Inflammatory macrophage treated with lipopolysaccharide for 1 hour (primary cell): ENCODE measurements at places on chromosomes 2 and 18.

- no peak for DNase-seq
Measured at GRCh38 chr2:85763831-85764230, 10.0 kb downstream of the ATOH8 start.

DNA sequence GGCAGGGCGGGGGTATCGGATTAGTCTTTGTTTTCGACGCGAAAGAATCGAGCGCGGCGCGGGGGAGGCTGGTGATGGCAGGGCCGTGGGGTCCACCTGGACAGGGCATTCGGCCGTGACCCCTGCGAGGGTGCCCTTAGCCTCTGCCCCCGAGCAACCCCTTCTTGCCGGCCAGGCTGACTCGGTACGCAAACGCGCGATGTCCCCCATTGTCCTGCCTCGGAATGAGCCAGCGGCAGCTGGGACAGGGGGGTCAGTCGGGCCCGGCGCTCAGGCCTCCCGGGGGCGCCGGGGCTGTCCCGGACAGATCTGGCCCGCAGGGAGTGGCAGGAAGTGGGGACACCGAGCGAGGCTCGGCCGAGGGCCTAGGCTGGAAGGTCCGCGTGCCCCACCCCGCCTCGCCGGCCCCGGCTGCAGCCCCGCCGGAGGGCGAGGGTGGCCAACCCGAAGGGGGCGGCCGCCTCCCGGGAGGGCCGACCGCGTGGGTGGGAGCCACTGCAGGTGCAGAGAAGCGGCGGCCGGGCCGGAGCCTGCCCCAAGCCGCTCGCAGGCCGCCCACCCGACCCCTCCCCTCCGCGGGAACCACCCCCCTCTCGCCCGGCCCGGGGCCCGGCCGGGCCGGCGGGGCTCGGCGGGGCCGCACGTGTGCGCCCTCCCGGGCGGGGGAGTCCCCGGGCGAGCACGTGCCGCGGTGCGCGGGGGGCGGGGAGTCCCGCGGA, at the start of gene TET3:
TSS of gene TET3 (plus strand) at position 708 of the 719 bp plus-strand sequence. CDS start 1,494 bp downstream, outside the sequence.
- no peak for DNase-seq

- DNase-seq: peak; percentile 59
Measured at GRCh38 chr18:35029770-35030169, 11.4 kb upstream of the MAPRE2 start.

DNA sequence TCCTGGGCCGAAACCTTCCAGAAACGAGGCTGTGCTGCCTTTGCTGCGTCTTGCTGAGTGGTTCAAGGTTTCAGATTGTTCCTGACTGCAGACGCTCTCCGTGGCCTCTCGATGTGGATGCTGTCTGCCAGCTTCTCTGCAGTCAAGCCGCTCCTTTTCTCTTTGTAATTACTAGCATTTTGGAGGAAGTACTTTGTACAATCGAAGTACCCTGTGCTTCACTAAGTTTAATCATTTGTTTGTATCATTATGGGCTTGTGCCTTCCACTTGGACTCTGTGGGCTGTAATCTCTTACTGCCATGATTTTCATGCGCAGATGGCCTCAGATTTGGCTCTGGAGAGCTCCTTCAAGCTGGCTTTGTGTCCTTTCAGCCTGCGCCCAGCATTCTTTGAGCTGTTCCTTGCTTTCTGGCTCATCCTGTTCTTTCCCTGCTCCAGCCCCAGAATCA, 49.3 kb downstream of the TRAF3IP1 start:
- no peak for DNase-seq

GRCh38 chr2:162327134-162327769, 8.8 kb upstream of the IFIH1 start:
- no peak for DNase-seq

DNA sequence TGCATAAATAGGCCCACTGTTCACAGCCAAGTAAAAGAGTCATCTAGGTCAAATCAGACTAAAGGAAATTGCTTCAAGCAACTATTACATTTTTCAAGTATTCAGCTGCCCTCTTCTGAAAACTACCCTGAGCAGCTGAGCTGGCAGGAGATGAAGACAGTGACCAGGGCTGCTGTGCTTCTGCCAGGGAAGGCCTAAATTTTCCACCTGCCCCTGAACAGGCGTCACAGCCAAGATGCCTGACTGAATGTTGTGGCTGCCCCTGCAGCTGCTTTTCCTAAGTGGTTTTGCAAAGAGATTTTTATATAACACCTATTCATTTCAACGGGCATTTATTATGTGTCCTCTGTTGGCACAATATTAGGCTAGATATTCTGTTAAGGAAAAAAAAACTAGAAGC, 96.7 kb upstream of the RPE start:
- no peak for DNase-seq

DNA sequence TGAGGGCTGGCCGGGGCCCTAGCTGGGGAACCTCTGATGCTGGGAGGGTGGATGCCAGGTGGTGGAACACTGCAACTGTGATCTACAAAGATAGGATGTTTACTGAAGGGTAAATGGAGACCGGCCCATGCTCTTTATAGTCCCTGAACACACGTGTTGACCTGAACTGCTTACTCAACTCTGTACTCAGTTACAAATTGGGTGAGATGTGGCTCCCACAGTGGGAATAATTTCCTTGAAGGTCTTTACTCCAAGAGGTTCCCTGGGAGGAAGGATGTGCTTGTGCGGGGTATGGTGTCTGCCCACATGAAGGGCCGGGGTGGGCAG, 254.1 kb downstream of the PRKCE start:
- no peak for DNase-seq

GRCh38 chr2:5618271-5618670, 73.9 kb upstream of the SOX11 start:
- DNase-seq: no peak

GRCh38 chr18:43148231-43148630, 32.7 kb upstream of the RIT2 start:
- no peak for DNase-seq

GRCh38 chr18:59358414-59358711, 702 bp downstream of the LMAN1 start:
- no peak for DNase-seq

DNA sequence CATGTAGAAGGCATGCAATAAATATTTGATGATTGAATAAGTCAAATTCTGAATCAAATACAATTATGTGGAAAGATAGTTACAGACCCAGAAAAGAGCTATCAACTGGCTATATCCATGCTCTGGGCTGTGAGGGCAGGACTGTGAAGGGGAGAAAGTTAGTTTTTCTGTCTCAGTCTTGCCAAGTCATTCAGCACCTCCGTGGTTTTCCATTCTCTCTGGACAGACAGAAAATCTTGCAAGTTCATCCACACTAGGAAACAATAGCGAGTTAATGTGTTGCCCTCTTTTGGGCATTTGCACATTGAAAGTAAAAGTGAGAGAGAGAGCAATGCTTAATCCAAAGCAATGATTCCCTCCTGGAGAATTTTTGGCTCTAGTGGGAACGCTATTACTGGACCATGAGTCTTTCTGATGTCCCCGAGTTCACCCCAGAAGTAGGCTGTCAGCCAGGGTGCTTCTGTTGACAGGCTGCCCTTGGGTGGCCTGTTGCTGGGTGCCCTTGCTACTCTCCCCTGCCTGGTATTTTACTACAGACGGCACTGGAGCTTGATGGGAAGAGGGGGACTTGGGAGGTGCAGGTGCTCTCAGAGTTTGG, 238.3 kb downstream of the LOXHD1 start:
- no peak for DNase-seq

GRCh38 chr2:241354668-241355658, 1.1 kb upstream of the FARP2 start:
- peak; percentile 32 for DNase-seq

- no peak for DNase-seq
Measured at GRCh38 chr2:24117902-24118301, 5.2 kb downstream of the PFN4 start.

GRCh38 chr2:239926587-239927232, 98.4 kb downstream of the NDUFA10 start:
- DNase-seq: no peak

- no peak for DNase-seq
Measured at GRCh38 chr2:219278655-219279150, 463 bp upstream of the DNAJB2 start.

- DNase-seq: no peak
Measured at GRCh38 chr2:109374548-109375130, 239.1 kb downstream of the SEPTIN10 start.

DNA sequence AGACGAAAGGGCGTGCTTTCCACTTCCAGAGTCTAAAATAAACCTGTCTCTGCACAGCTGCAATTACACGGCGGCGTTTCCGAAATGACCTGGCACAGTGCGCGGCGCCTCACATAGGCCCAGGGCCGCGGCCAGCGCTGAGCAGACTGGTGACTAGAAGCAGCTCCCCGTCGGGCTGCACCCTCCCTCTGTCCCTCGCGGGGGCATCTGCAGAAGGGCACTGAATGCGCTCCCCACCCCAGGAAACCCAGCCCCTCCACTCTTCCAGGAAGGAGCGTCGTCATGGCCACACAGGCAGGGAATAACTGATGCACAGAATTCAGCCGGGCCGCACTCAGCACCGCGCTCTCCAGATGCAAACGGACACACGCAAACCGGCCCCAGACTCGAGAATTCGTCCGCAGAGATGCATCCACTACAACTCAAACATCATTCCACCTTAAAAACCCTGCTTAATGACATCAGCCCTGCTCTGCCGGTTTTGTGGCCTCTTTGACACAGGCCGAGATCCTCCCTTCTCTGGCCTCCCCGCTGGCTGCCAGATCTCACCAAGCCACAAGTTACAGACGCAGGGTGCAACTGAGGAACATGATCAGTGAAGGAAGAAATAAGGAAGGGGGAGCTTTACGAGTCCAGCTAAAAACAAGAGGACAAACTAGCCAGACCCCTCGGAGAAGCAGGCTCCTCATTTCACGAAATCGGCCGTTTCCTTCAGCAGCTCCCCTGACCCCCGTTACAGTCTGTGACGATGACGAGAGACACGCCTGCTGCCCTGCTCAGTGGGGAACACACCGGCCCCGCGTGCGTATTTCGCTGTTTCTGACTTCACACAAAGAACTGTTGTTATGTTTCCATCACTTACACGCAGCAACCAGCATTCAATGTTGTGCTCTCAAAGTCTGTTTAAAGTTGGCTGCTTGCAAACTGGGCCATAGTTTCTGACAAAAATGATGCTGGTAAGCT, 40.2 kb downstream of the MBP start:
- DNase-seq: no peak

DNA sequence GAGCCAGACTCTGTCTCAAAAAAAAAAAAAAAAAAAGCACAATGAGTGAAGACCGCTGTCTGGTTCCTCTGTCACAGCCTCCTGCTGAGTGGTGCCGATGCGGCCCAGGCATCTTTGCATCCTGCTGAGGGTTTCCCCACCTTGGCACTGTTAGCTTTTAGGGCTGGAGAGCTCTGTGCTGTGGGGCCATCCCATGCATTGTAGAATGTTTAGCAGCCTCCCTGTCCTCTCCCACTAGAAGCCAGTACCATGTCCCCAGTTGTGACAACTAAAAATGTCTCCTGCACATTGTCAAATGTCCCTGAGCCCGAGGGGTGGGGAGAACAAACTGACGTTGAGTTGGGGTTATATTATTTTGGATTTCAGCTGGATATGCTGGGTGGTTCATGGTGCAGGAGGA, 7.9 kb upstream of the COLEC11 start:
- no peak for DNase-seq

GRCh38 chr18:25464227-25464626, 112.3 kb upstream of the ZNF521 start:
- DNase-seq: no peak

DNA sequence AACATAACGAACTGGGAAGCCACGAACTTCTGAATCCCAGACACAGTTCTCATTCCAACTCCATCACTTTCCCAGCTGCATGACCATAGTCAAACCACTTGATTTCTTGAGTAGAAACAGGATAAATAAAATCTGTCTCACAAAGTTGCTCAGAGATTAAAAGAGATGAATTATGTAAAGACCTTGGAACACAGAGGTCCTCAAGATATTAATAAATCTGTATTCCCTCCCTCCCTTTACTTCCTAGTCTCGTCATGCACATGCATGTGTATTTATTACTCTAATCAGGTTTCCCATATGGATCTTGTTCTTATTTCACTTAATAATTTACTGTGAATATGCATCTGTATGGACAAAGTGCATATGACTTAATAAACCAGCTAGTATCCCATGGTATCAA, 21.1 kb upstream of the CSRNP3 start:
- DNase-seq: no peak

- DNase-seq: no peak
Measured at GRCh38 chr2:240465765-240466578, 30.5 kb downstream of the GPC1 start.

DNA sequence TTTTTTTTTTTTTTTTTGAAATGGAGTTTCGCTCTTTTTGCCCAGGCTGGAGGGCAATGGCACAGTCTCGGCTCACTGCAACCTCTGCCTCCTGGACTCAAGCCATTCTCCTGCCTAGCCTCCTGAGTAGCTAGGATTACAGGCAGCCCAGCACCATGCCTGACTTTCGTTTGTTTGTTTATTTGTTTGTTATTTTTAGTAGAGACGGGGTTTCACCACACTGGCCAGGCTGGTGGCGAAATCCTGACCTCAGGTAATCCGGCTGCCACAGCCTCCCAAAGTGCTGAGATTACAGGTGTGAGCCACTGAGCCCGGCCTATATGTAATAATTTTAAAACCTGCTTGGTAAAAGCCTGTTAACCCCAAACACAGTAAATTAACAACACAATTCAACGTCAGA, 435.7 kb downstream of the LRRTM4 start:
- no peak for DNase-seq

DNA sequence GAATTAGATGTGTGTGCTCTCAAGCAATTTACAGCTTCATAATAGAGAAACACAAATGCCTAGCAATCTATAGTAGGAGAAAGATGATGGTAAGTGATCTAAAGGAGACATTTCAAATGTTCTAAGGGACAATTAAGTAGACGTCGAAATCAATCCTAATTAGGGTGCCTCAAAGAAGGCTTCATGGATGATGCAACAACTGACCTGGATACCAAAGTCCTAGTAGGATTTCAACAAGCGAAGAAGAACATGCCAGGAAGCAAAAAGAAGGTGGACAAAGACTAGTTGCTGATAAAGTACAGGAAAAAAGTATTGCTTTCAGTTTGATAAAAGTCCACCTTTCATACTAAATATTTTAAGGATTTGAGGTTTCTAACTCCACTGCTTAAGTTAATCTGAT, 12.5 kb downstream of the FIGN start:
- DNase-seq: no peak

DNA sequence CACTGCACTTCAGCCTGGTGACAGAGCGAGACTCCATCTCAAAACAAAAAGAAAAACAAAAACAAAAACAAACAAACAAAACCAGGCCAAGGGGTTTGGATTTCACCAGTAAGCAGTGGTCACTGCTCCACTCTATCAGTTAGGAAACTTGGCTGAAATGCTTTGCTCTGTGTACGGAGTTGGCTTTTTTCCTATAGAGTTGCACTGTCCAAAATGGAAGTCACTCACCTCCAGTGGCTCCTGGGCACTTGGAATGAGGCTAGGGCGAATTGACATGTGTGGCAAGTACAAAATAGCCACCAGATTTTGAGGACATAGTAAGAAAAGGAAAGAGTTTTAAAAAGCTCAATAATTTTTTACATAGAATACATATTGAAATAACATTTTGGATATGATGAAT, 228.7 kb downstream of the LOXHD1 start:
- no peak for DNase-seq

DNA sequence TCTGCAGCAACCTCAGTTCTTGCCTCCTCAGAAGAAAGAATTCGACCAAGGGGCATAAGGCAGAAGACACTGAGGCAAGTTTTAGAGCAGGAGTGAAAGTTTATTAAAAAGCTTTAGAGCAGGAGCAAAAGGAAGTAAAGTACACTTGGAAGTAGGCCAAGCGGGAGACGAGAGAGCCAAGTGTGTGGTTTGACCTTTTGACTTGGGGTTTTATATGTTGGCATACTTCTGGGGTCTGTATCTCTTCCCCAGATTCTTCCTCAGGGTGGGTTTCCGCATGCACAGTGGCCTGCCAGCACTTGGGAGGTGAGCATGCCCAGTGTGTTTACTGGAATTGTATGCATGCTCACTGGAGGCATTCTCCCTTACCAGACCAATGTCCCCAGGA, 59.3 kb upstream of the ANKRD44 start:
- no peak for DNase-seq

- DNase-seq: no peak
Measured at GRCh38 chr18:44180683-44181082, 500.0 kb upstream of the SETBP1 start.
